ENCODE measurements at places on chromosomes 16 and 17.

GRCh38 chr16:64882078-64882784 lies 239.6 kb downstream of the CDH11 start:
- no peak for DNase-seq

- no peak for DNase-seq
Observed at GRCh38 chr16:46974352-46974751, 878 bp upstream of the DNAJA2 start.

- DNase-seq = no peak
Observed at GRCh38 chr16:56998861-56999260, 9.5 kb downstream of the NLRC5 start.

DNA sequence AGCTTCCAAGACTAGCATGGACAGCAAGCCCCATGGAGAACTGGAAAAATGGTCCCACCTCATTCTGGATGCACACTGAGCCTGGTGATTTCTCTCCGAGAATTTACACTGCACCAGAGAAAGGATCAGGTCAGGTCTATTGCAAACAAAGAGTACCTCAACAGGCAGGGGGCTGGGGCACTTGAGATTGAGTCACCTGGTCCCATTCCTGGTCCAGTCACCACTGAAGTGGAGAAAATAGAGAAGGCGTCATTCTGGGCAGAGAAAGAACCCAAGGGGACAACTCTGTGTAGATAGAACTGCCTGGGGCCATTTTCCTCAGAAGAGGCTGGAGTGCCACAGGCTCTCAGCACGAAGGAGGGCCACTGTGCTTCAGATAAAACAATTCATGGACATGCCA lies 38.4 kb downstream of the CENPV start:
- DNase-seq = no peak

- no peak for DNase-seq
Observed at GRCh38 chr17:7139400-7139799, 24.8 kb upstream of the ASGR2 start.

DNA sequence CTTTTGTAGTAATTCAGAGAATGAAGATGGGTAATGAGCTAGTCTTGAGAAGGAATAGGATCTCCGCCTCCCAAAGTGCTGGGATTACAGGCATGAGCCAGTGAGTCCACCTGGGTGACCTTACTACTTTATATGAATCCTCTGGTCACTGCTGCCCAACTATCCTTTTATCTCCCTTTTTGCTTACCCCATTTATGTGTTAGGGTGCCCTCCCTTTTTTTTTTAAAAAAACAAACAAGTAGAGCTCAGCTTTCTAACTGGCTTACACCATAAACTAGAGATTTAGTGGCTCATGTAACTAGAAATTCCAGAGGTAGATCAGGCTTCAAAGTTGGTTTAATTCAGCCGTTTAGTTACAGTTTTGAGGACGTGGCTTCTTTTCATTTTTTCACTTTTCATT lies 15.6 kb downstream of the USP10 start:
- DNase-seq = no peak

DNA sequence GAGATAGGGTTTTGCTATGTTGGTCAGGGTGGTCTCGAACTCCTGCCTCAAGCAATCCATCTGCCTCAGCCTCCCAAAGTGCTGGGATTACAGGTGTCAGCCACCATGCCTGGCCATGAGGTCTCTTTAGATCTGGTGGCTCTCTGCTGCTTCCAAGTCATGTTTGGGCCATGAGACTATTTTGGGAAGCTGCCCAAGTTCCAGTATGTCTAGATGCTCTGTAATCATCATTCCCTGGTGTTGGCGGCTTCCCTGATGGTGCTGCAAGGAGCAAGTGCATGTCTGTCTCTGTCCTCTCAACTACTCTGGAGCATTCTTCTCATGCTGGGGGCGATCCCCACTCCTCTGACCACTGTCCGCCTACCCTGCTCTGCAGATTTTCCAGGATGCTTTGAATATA lies 6.4 kb upstream of the ODF4 start:
- no peak for DNase-seq

DNA sequence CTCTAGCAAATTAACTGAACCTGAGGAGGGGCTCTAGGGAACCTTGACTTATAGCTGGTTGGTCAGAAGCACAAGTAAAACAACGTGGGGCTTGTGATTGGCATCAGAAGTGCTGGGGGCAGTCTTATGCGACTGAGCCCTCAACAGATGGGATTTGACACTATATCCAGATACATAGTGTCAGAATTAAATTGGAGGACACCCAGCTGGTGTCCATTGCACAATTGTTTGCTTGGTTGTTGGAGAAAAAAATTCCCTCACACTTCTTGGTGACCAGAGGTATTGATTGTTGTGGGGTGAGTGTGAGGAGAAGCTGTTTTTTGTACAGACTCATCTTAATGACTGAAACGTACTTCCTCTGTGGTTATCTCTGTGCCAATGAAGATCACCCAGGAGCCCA lies 59.7 kb downstream of the NTN1 start:
- no peak for DNase-seq
